ENCODE measurements at places on chromosomes 5 and 9.

DNA sequence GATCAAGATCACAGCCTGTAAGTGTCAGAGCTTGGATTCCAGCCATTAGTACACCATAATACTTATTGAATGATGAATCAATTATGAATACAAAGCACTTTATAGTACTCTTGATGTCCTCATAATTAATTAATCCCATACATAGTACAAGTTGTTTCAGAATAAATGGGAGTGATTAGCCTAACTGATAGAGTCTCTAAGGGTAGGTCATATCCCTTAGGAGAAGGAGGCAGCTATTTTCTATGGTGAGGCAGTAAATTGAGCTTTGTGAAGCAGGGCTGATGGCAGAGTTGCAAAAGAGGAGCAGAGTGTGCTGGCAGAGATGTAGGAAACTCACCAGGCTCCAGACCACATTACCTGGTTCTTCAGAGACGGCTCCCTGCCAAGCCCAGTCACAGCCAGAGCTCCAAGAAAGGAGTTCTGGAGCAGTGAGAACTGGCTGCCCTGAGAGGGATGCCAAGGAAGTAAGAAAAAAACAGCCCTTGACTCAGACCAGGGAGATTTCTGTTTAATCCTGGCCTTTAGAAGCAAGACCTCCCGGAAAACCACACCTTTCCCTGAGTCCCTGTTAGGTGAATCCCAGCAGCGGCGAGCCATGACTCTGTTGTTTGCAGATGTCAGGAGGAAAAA, 112.9 kb downstream of the SH3TC2 start:
- DNase-seq: no peak

GRCh38 chr5:119405419-119405818, 46.9 kb upstream of the HSD17B4 start:
- DNase-seq: no peak

DNA sequence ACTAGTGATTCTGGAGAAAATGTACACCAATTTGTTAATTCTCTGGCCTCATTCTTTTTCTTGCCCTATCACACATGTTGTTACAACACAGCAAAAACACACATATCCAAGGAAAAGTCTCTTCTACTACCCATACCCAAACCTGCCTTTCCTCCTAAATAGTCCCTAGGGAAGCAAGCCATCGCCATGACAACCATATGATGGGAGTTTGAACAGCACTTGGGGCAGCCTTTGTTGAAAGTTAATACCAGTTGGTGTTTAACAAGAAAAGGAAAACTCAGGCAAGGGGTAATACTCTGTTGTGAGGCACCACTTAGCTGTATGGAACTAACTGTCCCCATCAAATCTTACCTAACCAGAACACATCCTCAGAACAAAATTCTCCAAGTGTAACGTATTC, 1.7 kb downstream of the TRPM3 start:
- DNase-seq: no peak

DNA sequence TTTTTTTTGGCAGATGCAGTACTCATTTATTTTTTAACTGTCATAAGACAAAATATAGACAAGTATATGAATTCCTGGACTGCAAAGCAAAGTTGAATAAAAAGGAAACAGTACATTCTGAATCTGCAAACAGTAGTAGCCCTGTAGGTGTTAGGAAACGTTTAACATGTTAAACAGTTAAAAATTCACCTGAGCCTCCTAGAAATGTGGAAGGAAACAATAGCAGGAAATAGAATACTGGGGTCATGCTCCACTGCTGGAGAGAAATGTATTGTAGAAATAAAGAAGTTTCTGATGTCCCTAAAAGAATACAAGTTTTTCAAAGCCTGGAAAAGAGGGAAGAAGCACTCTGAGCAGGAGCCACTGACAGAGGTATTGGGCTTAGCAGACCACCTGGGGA, 866.0 kb downstream of the PTPRD start:
- DNase-seq: no peak

Measured in CMK (cell line).